CD4-positive, alpha-beta memory T cell (primary cell): ENCODE measurements at places on chromosomes 13 and 19. TPM values are rescaled to one million over a fixed set of nuclear protein-coding genes. Genes with fewer than 3 reads are reported as not detected.

NTN5 gene
- total RNA-seq: 3.3 TPM

DNA sequence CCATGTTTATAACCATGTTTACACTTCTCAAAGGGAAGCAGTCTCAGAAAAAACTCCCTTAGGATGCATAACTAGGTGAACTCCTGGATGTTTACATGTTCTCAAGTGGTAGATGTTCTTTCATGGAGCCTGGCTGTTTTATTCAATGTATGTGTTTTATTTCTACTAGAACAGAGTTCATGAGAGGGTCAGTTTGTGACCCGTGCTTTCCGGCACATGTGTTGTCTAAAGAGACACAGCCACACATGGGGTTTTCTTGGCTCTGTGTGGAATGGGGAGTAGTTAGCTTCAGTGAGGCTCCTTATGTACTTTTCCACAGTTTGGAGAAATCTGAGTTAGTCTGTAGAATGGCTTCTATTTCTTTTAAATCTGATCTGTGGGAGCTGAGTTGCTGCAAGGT, 60.9 kb downstream of the ATP8A2 start:
- DNase-seq: no peak

FXYD7 gene
- 9.6 TPM for total RNA-seq

CCDC70 gene
- total RNA-seq: not detected

CGB5 gene
- not detected for total RNA-seq

DNA sequence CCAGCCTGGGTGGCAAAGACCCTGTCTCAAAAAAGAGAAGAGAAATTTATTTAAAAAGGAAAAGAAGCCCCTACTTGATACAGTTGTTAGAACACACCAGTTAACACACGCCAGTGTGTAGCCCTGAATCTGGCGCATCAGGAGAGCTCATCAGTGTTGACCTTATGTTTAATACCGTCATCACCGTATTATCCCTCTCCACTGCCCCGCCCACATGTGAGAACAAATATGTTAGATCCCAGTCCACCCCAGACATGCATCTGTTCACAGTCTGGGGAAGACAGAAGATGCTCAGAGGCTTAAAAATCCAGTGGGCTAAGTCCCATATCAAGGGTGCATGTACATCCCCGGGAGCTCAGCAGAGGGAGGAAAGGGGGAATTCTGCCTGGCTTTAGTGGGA, 155.2 kb downstream of the DPF1 start:
- no peak for DNase-seq

DNA sequence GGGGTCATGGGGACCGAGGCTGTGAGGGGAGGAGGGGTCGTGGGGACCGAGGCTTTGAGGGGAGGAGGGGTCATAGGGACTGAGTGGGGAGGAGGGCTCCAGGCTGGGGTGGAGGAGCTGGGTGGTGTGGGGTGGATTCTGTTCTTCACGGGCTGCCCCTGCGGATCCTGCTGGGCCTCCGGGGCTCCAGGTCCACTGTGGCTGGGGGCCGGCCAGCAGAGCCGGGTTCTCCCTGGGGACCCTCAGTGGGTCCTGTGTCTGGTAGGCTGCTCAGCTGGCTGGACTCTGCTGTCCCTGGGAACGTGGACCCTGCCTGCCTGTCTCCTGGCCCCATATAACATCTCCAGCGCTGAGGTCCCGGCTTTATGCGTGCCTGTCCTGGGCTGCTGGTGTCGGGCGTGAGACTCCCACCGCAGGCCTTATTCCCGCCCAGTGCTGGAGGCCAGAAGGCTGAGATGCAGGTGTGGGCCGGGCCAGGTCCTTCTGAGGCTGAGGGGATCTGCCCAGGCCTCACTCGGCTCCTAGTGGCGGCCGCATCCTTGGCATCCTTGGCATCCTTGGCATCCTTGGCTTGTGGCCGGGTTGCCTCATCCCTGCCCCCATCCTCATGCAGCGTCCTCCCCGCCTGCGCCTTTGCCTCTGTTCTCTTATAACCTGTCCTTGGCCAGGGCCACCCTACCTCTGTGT, 19.8 kb upstream of the GNA15 start:
- DNase-seq: no peak

- no peak for DNase-seq
Measured at GRCh38 chr19:11018763-11019162, 57.9 kb downstream of the SMARCA4 start.

GRCh38 chr19:8491574-8491973, 10.9 kb downstream of the PRAM1 start:
- DNase-seq: no peak

F10 gene
- total RNA-seq: not detected

DNA sequence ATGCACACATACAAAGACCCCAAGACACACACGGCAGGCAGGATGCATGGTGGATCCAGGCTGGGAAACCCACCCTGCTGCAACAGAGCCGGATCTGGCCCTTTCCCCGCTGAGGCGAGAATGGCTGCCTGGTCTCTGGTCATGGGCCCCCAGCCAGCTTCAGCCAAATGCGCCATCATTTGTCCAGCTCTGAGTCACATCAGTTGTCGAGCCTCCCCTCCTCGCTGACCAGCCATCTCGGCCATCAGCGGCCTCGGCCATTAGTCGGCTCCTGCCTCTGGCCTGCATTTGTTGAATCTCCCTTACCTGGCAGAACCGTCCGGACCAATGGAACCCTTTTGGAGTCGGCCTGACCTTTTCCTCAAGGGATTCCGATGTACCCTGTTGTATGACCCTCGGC, 38.5 kb upstream of the POU2F2 start:
- DNase-seq: no peak

- DNase-seq: no peak
Measured at GRCh38 chr19:19211499-19212420, at the start of gene NCAN. NCAN (plus strand) TSS chr19:19211958; CDS start chr19:19216954, 4,996 bp downstream.

ERICH4 gene
- total RNA-seq: not detected

GRCh38 chr13:92761710-92762109, 464.9 kb upstream of the GPC6 start:
- no peak for DNase-seq

- DNase-seq: no peak
Measured at GRCh38 chr13:80054806-80055205, 286.1 kb downstream of the SPRY2 start.
